ENCODE measurements at places on chromosomes 12 and 14. TPM values are rescaled to one million over a fixed set of nuclear protein-coding genes. Genes with fewer than 3 reads are reported as not detected.

The RPL6 gene
- total RNA-seq = 2,072 TPM

The KLRK1 gene
- not detected for total RNA-seq

The EML5 gene
- 0.76 TPM for total RNA-seq

The TMTC2 gene
- total RNA-seq = 1.1 TPM

The KCNJ8 gene
- total RNA-seq = 0.29 TPM

The CCDC38 gene
- 0.08 TPM for total RNA-seq

The C3AR1 gene
- not detected for total RNA-seq

The MUCL1 gene
- not detected for total RNA-seq

The CYP46A1 gene
- total RNA-seq = 0.09 TPM

The MMP19 gene
- total RNA-seq = 0.31 TPM

The GLIPR1 gene
- 29.3 TPM for total RNA-seq

The ATF7 gene
- total RNA-seq = 16.3 TPM

The TMEM106C gene
- 121 TPM for total RNA-seq
